RKO (cell line): ENCODE measurements at places on chromosomes 13 and 19.

GRCh38 chr19:16778796-16779411 lies 50.3 kb upstream of the SIN3B start:
- peak; percentile 73 for DNase-seq

- DNase-seq: peak; percentile 4
Observed at GRCh38 chr13:42001580-42001979, 40.7 kb upstream of the VWA8 start.

- DNase-seq: peak; percentile 59
Observed at GRCh38 chr13:99086267-99087097, 108.6 kb upstream of the DOCK9 start.

DNA sequence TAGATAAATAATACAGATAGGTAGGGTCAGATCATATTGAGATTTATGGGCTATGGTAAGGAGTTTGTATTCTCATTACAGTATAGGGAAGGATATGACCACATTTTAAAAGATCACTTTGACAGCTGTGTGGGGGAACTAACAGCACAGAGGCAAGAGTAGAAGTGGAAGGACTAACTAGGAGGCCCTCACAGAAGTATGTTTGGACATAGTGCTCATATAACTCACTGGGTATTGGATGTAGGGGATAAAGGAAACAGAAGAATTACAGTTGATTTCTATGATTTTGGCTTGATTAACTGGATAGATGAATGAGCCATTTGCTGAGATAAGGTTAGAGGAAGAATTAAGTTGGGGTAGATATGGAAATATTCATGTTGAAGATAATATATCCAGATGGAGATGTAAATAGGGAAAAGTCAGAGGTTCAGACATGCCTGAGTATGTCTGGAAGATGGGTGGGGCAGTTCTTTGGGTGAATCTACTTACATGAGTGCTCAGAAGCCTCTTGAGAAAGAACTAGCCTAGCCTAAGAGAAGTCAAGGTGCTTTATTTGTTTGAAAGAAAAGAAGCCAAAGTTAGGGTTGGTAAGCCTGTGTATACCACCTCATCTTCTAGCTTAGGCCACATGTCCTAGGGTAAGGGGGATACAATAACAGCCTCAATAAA lies 133.4 kb downstream of the NDFIP2 start:
- no peak for DNase-seq

DNA sequence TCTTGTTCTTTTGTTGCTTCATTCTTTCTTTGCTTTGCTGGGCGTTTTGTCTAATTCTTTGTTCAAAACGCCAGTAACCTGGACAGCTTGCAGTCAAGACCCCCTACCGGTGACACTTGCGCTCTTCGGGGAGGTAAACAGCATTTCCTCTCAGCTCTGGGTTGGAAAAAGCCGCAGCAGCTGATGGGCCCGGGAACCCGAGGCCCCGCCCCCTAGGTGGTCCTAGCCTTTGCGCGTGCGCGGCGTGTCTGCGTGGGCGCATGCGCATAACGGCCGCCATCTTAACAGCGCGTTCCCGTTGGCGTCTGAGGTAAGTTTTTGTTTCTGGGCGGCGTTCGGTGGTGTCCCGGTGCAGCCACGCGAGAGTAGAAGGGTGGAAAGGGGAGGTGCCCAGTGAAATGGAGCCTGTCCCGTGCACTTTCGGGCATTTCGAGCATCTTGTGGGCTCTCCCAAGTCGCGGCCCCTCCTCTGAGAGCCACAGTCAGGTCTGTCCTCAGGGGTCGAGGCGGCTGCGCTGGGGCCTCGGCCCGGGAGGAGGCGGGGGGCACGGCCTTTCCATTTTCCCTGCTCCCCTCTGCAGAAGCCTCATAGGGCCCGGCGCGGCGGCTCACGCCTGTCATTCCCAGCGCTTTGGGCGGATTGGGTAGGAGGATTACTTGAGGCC lies at the start of gene ZNF559:
ZNF559 (plus strand) TSS at position 261 of the 665 bp plus-strand sequence. CDS start 14,371 bp downstream, outside the sequence.
- DNase-seq: peak; percentile 90

DNA sequence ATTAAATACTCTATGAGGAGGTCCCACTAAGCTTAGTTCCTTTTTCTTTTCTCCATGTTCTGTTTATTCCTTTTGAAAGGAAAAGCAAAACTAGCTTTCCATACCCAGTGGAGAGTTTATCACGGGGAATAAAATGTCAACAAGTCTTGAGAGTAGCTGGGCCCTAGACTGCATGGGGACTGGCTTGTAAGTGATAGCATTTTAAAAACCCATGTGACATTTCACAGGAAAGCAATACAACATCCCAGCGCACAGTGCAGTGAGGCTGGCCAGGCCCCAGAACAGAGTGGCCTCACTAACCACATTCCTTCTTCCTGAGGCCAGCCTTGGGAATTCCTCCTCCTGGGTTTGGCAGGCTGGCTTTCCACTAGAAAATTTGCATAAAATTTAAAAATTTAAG lies 149.8 kb downstream of the DLEU7 start:
- no peak for DNase-seq

DNA sequence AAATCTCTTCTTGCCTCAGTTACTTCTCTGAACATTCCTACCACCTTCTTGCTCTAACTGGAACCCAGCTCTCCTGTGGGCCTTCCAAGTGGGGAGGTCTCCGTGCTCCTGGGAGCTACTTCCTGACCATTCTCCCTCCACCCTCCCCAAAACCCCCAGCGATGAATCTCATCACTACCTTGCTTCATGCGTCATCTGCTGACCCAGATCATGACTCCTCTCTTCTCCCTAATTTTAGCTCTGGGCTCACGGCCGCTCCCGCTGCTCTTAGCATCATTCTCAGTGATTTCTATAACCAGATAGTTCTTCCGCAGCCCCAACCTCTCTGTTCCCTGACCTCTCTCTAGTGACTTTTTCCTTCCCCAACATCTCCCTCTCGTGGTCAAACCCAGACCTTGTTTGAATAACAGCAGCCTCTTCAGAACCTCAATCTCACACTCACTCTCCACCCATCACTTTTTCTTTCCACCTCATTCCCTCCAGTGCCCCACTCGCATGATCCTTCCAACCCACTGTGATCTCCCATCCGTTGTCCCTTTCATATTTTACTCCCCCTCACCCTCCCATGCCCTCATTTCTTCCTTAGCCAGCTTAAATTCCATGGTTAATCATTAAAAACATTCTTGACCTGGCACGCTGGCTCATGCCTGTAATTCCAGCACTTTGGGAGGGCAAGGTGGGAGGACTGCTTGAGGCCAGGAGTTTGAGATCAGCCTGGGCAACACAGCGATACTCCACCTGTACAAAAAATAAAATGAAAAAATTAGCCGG lies 21.8 kb downstream of the MRPS12 start:
- DNase-seq: peak; percentile 63

DNA sequence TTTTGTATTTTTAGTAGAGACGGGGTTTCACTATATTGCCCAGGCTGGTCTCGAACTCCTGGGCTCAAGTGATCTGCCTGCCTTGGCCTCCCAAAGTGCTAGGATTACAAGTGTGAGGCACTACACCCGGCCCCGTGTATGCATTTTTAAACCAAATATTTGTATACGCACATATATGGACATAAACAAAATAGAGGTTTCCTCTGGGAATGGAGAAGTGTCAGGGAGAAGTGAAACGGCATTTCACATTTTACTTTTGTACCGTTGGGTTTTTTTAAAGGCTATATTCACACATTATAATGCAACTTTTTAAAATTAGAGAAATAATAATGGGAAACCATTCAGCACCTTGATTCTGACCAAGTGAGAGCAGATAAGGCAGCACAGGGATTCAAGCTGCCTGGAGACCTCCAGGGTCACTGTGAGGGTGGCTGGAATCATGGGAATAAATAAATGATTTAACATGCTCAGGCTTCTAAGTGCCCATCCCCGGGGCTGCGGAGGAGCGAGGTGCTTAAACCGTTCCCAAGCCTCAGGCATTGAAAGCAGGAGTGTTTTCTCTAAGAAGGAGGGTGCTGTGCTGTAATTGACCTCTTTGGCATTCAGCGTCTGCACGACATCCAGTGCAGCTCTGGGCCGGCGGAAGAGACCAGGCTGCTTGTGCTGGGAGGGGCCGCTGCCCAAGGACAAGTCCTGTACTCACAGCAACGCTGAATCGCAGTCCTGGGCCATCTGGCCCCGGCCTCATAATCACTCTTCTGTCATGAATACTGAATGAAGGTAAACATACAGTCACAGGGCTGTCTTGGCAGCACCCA lies 24.7 kb downstream of the GPR42 start:
- DNase-seq: no peak

GRCh38 chr13:78934336-78934735 lies 275.4 kb upstream of the OBI1 start:
- no peak for DNase-seq

DNA sequence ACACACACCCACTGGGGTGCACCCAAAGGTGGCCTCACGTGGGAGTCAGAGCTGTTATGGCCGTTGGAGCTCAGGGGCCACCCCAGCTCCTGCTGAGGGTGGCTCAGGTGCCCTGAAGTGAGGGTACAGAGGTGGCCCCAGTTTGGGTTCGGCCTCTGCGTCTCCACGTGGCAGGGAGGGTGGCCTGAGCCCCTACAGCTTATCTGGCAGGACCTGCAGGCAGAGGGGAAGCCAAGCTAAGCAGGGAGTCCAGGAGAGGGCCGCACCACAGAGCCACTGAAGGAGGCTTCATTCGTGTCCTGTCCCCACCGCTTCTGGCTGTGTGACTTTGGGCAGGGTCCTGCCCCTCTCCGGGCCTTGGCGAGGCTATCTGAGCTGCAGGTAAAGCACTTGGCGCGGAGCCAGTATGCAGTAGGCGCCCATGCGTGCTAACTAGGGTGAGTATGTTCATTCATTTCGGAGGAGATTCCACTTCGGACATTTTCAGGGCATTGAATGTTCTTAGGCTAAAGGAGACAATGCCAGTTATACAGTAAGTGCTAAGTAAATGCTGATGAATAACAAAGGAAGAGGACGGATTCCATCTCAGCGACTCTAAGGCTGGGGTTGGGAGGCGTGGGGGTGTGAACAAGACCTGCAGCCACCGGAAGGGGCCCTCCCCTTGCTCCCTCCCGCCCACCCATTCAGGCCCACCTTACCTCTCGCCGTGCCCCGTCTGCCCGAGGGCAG lies 4.9 kb downstream of the REX1BD start:
- peak; percentile 39 for DNase-seq

DNA sequence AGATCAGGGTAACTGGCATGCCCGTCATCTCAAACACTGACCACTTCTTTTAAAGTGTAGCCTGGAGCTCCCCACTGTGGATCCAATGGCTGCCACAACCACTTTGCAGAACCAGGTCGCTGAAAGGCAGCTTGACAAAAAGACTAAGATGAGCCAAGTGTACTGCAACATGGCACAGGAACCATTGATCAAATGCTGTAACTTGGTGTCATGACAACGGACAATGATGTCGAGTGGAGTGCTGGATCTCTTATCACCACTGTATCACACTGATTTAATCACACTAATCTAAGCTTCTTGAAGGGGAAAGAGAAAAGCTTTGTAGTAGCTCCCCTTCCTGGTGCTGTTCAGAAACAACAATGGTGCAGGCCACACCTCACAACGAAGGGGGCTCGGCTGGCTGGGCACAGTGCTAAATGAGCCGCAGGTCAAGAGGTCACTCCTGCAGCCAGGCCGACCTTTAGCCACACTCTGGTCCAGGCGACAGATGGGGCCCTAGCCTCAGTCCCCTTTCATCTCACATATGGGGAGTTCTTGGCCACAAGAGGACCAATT lies 2.2 kb upstream of the TNFRSF19 start:
- DNase-seq: no peak

- peak; percentile 29 for DNase-seq
Observed at GRCh38 chr19:42276821-42277220, 7.8 kb downstream of the CIC start.

GRCh38 chr19:58555369-58555885 lies 522 bp upstream of the CHMP2A start:
- no peak for DNase-seq

DNA sequence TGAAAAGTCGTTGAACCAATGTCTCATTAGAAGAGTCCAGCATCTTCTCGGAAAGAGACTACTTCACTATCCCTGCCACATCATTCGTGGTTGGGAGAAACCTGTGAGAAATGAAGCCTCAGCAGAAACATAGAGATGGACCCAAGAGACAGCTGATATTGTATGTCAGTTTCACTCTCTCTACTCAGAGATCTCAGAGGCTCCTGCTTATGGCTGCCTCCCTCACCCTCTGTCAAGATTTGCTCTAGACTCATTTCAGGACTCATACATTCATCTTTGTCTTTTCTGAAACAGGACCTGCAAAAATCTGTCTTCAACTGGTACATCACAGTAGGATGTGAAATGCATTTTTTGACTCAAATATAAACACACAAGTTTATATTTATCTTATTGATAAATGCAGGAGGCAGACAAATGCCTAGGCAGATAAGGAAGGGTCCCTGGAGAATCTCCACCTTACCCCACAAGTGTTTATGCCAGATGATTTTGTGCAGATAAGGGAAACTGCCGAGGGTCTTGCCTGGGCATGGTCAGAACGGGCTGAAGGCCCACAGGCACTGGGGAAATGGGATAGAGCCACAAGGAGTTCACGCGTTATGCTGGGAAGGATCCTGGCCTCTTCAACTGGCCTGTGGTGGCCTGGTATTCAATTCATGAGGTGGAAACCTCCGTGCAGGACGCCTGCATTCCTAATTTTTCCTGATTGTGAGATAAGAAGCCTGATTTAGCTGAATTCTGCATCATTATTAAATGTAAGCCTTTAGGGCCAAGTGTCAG lies 1834.0 kb upstream of the PCDH20 start:
- no peak for DNase-seq

DNA sequence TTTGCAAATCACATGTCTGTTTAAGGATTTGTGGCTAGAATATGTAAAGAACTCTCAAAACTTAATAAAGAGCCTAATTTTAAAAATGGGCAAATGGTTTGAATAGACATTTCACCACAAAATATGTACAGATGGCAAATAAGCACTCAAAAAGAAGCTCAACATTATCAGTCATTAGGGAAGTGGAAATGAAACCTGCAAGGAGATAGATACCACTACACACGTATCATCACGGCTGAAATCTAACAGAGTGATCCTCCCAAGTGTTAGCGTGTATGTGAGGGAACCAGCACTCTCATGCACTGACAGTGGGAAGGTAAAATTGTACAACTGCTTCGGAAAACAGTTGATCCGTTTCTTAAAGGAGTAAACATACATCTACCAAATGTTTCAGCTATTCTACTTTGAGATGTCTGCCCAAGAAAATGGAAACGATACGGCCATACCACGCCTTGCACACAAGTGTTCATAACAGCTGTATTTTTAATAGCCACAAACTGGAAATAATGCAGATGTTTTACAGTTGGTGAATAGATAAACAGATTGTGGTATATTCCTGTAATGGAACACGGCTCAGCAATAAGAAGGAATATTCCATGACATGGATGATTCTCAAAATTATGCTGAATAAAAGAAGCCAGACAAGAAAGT lies 14.5 kb downstream of the ARHGEF7 start:
- no peak for DNase-seq

DNA sequence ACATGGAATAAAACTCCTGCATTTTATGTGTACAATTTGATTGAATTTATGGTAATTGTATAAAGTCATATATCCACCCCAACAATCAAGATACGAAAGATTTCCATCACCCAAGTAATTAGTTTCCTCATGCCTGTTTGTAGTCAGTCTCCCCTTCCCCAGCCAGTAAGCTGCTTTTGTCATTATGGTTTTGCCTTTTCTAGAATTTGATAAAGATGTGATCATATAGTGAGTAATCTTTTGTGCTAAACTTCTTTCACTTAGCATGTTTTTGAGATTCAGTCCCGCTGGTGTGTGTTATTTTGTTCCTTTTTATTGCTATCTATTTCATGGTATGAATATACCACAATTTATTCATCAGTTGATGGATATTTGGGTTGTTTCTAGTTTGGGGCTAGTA lies 16.0 kb downstream of the ITM2B start:
- no peak for DNase-seq
